ENCODE measurements at places on chromosomes 5 and 9.

GRCh38 chr5:112136773-112137172 lies 282.3 kb downstream of the EPB41L4A start:
- no peak for DNase-seq

GRCh38 chr9:69317081-69317480 lies 7.9 kb upstream of the ENTREP1 start:
- DNase-seq, result no peak

DNA sequence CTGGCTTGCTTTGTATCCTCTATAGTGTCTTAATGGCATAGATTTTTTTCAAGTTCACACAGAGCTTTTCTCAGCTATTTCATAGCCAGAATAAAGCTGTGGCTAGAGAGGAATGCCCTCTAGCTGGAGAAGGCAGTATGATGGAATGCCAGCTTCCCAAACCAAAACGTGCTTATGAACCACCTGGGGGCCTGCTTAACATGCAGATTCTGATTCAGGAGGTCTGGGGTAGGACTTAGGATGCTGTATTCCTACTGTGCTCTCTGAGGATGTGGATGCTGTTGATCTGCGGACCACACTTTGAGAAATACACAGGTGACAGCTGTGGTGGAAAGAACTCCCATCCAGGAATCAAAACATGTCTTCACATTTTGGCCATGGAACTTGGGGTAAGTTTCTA lies 49.9 kb upstream of the DPYSL3 start:
- DNase-seq, result no peak

DNA sequence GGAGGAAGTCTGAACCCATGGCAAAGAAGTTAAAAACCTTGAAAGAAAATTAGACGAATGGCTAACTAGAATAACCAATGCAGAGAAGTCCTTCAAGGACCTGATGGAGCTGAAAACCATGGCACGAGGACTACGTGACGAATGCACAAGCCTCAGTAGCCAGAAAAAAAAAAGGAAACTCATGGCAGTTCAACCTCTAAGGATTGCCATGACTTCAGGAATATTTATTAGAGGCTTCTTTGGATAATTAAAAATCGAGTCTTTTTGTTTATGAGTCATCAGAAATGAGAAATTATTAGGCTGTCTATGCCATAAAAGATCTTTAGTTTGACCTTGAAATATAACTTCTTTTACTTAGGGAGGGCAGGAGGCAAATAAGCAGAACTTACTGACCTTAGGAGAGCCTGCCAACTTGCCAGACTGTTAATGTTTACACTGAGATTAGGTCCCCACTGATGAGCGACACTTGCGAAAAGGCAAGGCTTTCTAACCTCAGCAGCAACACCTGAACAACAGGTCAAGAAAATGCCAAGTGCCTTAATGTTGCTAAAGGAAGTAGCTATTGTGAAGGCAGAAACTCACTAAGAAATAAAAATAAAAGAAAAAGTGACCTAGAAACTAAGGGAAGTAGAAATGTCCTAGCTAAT lies 55.2 kb upstream of the TUSC1 start:
- DNase-seq, result no peak

DNA sequence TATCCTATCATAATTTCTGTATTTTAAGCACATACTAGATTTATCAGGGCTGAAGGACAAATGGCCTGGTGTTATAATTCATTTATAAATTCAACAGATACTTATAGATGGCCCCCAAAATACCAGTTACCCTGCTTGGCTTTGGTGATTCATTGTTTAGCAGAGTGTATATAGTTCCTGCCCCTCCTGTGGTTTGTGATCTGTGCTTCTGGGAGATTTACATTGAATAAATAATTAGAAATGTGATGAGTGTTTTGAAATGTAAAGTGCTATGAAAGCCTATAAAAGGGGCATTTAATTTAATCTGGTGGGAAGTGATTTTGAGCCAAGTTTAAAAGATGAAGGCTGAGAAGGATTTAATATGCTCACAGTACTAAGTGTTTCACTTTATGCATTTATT lies 36.7 kb upstream of the ZCCHC7 start:
- DNase-seq, result no peak

GRCh38 chr9:21316860-21317259 lies 11.7 kb upstream of the IFNA5 start:
- DNase-seq, result no peak

GRCh38 chr9:132032238-132032950 lies 47.3 kb downstream of the MED27 start:
- no peak for DNase-seq

DNA sequence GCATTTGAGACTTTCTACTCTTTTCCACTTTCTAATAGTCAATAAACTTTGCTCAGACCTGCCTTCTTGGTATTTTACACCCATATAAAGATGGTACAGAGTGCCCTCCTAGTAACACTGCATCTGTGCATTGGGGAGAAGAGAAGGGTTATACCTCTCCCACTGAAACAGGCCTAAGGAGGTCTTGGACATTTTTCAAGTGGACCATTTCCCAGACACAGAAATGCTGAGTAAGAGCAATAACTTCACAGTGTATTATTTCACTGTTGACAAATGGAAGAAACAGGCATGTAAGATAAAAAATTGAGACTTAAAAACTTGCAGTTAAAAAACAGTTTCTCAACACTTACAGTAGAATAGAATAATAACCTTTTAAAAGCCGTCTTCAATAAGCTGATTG lies 1224.0 kb upstream of the CDH18 start:
- DNase-seq, result no peak

GRCh38 chr9:69097064-69097463 lies 61.5 kb downstream of the FXN start:
- no peak for DNase-seq

DNA sequence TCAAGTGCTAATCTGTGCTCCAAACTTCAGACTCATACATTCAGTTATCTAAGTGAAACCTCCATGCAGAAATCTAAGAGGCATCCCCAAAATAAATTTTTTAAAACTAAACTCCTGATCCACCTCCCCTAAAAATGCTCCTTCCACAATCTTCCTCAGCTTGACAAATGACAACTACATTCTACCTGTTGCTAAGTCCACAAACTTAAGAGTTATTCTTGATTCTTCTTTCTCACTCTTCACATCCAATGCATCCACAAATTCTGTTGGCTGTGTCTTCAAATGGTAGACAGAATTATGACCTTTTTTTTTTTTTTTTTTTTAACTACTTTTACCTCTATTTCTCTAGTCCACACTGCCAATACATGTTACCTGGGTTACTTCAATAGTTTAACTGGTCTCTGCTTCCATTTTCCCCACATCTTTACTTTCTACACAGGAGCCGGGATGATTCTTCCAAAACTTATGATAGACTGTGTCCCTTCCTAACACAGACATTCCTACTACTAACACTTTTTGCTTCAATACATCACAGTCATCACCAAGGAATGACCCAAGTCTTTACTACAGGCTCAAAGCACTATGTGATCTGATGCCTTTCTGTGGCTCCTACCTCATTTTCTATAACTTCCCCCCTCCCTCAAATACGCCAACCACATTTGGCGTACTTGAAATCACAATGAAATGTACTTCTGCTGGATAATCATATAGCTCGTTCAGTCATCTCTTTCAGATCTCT lies 143.6 kb downstream of the PDE4D start:
- DNase-seq, result no peak

GRCh38 chr9:33659921-33660320 lies 135.4 kb upstream of the PRSS3 start:
- DNase-seq, result no peak

DNA sequence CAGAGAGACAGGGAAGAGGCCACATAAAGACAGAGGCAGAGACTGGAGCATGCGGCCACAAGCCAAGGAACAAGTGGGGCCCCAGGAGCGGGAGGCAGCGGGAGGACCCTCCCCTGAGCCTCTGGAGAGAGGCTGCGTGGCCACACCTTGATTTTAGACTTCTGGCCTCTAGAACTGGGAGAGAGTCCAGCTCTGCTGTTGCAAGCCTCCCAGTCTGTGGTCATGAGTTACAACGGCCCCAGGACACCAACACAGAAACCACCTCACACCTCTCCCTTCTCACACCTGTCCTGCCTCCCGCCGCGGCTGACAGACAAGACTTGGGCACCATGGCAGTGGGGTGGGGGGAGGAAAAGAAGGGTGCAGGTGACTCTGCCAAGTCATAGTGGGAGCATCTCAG lies 2.2 kb downstream of the INPP5E start:
- no peak for DNase-seq

DNA sequence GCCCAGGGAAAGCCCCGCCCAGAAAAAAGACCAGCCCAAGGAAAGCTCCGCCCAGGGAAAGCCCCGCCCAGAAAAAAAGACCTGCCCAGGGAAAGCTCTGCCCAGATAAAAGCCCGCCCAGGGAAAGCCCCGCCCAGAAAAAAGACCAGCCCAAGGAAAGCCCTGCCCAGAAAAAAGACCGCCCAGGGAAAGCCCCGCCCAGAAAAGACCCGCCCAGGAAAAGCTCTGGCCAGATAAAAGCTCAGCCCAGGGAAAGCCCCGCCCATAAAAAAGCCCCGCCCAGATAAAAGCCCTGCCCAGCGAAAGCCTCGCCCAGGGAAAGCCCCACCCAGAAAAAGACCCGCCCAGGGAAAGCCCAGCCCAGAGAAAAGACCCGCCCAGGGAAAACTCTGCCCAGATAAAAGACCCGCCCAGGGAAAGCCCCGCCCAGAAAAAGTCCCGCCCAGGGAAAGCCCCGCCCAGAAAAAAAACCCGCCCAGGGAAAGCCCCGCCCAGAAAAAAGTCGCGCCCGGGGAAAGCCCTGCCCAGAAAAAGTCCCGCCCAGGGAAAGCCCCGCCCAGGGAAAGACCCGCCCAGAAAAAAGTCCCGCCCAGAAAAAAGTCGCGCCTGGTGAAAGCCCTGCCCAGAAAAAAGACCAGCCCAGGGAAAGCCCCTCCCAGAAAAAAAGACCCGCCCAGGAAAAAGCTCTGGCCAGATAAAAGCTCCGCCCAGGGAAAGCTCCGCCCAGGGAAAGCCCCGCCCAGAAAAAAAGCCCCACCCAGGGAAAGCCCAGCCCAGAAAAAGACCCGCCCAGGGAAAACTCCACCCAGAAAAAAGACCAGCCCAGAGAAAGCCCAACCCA lies 11.9 kb downstream of the GRIN1 start:
- DNase-seq, result no peak

DNA sequence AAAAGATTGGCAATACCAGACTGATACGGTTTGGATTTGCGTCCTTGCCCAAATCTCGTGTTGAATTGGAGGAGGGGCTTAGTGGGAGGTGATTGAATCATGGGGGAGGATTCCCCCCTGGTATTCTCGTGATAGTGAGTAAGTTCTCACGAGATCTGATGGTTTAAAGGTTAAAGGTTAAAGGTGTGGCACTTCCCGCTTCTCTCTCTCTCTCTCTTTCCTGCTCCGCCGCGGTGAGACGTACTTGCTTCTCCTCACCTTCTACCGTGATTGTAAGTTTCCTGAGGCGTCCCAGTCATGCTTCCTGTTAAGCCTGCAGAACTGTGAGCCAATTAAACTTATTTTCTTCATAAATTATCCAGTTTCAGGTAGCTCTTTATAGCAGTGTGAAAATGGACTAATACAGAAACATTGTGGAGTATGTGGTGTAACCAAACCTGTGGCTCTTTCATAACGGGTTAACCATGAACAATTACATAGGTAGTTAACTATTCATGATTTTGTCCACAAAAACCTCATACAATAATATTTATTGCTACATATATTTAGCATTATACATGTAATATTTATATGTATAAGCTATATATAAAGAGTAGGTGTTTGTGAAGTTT lies 107.5 kb downstream of the ANXA1 start:
- DNase-seq, result no peak

GRCh38 chr5:9513827-9514226 lies 32.0 kb downstream of the SEMA5A start:
- no peak for DNase-seq

DNA sequence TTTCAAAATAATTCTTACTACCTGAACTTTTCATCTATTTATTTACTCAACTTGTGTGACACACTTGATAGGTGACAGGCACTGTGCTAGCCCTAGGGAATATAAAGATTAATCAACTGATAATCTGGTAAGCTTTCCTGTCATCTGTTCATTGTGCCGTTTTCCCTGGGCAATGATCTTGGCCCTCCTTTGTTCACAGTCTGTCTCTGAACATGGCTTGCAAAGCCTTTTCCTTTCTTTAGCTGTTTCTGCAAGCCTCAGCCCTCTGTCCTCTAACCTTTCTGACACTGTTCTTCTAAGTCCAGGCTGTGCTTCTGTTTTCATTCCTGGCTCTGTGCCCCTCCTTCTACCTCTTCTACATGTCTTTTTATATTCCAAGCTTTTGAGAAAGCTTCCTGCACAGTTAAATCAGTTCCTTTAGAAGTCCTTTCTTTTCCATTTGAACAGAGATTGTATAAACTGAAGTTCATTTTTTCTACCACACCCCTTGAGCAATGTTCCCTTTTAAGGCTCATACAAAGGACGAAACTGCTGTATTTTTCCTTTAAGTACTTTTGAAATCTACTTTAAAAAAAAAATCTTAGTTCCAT lies 803.0 kb upstream of the ZNF608 start:
- DNase-seq, result no peak

GRCh38 chr9:128077847-128078503 lies 9.9 kb downstream of the SLC25A25 start:
- no peak for DNase-seq

GRCh38 chr5:173963867-173964441 lies 25.0 kb upstream of the C5orf47 start:
- no peak for DNase-seq

- no peak for DNase-seq
Measured at GRCh38 chr5:32304622-32305021, 8.1 kb downstream of the MTMR12 start.

DNA sequence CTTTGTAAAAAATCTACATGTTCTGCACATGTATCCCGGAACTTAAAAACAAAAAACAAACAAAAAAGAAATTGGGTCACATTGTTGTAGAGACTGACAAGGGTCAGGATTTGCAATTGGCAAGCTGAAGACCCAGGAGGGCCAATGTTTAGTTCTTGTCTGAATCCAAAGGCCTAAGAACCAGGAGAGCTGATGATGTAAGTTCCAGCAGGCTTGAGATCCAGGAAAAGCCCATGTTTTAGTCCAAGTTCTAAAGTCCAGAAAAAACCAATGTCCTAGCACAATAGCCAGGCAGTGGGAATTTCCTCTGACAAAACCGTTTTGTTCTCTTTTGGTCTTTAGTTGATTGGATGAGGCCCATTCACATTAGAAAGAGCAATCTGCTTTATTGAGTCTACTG lies 244.9 kb downstream of the DMAC1 start:
- DNase-seq, result no peak

- DNase-seq, result no peak
Measured at GRCh38 chr9:124429530-124429867, 14.3 kb upstream of the PSMB7 start.

DNA sequence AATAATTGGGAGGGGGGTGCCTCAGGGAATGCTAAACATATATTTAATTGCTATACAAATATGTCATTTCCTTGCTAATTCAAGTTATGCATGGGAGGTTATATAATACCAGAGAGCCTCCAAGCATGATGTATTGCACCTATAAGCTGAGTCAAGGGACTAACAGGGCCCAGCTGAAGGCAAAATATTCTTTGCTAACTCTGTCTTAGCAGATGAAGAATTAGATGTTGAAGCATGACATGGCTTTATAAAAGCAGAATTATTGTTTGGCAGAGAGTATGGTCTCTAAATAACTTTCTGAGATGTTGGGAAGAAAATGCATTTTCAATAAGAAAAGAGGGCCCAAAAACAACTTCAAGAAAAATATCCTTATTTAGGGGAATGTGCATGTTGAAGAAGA lies 60.4 kb downstream of the SGCD start:
- DNase-seq, result no peak

GRCh38 chr9:104879555-104880309 lies 48.2 kb downstream of the ABCA1 start:
- no peak for DNase-seq

Data from naive B cell (primary cell).